ENCODE measurements at places on chromosomes 2 and 18.

DNA sequence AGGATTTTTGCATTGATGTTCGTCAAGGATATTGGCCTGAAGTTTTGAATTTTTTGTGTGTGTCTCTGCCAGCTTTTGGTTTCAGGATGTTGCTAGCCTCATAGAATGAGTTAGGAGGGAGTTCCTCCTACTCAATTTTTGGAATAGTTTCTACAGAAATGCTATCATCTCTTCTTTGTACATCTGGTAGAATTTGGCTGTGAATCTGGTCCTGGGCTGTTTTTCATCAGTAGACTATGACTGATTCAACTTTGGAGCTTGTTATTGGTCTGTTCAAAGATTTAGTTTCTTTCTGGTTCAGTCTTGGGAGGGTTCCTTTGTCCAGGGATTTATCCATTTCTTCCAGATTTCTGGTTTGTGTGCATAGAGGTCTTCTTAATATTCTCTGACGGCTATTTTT lies 166.7 kb downstream of the ST6GAL2 start:
- no peak for DNase-seq

- DNase-seq: peak; percentile 93
Measured at GRCh38 chr2:20635675-20636584, 15.0 kb downstream of the HS1BP3 start.

DNA sequence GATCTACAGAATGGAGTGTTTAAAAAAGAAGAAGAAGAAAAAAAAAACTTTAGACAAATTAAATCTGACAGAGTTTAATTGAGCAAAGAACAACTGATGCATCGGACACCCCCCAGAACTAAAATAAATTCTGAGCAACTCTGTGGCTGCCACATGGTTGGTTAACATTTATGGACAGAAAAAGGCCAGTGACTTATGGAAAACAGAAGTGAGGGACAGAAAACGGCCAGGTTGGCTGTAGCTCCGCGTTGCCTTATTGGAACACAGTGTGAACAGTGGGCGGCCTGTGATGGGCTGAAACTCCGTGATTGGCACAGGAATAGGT lies 75.6 kb downstream of the SPP2 start:
- DNase-seq: no peak

DNA sequence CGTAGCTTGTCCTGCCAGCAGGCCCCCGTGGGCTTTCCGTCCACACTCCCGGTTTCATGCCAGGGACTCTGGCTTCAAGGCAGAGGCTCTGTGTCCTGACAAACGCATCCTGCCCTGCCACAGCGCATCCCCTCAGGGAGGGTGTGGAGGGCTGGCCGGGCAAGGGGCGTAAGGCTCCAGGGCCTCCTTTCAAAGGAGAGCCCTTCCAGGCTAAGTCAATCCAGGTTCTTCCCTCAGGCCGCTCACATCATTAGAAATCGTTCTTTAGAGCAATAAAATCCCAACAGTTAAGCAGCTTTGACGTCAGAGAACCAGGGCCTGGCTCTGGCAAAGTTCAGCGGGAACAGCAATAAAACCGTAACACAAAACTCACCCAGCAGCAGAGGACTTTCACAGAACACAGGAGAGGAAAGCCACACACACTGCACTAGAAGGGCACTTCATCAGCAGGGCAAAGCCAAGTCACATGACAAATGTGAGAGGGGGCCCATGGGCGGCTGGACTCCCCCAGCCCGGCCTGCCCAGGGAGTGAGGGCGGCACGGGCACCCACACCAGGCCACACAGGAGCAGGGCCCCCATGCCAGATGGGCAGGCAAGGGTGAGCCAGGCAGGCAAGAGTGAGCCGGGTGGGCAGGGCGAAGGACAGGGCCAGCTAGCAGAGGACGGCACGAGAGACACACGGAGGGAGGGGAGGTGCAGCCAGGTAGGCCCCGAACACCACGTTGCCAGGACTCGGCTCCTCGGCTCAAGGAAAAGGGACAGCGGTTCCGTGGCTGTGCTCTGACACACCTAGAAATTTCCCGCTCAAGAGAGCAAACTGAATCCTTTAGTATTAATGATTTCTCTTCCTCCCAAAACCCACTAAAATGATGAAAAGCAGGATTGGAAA lies 52.0 kb downstream of the HDAC4 start:
- no peak for DNase-seq

- no peak for DNase-seq
Measured at GRCh38 chr18:80034852-80035406, 695 bp downstream of the RBFA start.

- no peak for DNase-seq
Measured at GRCh38 chr2:104687147-104687546, 166.8 kb upstream of the POU3F3 start.

DNA sequence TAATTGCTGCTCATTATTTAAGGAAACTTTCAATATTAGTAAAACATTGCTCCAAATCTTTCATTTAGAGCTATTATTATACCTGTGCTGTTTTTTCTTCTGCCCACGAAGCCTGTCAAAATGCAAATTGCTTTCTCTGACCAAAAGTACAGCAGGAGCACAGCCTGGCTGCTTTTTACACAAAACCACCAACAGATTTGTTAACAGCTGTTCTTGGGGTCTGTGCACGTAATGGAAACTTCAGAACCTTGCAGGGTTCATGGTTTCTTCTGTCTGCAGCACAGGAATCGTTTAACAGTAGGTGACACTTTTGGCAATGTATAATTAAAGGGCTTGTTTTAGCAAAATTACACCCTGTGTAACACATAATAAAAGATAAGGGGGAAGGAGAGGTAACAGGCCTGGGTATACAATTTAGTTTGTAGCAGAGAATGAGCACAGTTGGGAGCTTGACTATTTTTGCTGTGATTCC lies 447.3 kb downstream of the KCNJ3 start:
- DNase-seq: no peak

DNA sequence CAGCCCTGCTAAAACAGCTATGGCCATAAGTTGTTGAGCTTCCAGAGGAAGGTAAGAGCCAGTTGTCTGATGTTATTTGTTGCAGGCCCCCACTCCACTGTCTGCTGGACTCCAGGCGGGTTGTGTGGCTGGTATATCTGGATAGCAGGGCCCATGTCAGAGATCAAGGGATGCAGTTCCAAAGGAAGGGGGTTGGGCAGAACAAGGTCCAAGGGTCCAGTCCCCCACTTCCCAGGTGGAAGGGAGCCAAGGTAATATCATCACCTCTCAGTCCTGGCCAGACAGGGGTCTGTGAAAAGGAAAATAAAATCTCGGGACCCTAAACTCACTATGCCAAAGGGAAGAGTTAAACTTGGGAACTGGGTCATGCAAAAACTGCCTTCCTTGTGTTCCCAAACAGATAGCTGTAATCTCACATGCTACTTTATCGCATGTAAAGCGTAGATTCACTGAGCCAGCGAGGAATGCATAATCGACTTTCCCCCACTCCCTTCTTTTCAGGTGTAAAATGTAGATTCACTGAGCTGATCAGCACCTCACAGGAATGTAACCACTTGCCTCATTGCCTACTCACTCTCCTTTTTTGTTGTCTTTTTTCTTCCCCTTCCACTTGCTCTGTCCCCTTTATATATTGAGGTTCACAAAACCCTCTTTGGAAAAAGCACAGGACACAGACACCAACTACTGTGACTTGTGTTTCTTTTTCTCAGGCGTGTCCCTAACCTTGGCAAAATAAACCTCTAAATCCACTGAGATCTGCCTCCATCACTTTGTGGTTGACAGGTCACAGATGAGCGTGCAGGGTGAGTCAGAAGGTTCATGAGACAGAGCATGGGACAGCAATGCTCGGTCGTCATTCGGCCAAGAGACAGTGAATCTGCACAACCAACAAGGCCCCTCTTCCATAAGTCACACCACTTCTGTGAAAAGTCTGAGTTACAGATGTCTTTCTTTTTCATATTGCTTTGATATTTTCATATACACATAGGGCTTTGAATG lies 255.3 kb upstream of the SIX2 start:
- peak; percentile 36 for DNase-seq

DNA sequence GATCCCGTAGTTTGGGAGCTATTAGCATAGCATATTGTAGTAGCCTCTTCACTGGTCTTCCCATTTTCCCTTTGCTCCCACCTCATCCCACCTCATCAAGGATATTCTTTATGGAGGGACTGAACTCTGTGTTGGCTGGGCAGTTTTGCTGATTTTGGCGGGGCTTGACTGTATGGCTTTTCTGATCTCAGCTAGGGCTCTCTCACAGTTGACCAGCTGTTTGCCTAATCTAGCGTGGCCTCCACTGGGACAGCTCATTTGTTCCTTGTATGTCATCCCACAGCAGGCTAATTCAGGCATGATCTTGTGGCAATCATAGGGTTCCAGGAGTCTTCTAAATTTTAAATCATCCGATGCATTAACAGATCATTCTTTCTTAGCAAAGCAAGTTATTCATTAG lies 30.2 kb upstream of the MTX2 start:
- no peak for DNase-seq

- no peak for DNase-seq
Measured at GRCh38 chr2:1987379-1987778, 243.1 kb upstream of the PXDN start.

DNA sequence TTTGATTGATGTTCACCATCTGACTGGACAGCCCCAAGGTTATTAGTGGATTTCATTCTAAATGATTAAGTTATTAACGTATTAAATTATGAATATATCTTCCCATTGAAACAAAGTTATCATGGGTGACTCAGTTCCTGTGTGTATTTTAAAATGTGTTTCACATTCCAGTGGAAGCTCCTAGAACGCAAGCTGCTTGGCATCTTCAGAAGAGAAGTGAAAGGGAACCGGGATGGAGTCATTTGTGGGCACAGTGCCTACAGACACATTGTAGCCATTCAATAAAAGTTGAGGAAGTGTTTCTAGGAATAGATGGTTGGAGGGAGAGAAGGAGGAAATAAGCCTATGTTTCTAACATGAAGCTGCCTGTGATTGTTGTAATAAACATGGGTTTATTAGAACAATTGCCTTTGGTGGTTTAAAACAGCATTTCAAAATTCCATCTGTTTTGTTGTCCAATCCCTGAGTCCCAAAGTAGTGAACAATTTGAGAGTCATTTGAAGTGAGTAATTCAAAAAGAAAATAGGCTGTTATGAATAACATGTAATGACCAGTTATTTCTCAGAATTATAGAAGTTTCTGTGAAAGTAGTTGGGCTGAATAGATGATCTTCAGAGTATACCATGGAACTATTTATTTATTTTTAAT lies 143.5 kb downstream of the PKP4 start:
- no peak for DNase-seq

DNA sequence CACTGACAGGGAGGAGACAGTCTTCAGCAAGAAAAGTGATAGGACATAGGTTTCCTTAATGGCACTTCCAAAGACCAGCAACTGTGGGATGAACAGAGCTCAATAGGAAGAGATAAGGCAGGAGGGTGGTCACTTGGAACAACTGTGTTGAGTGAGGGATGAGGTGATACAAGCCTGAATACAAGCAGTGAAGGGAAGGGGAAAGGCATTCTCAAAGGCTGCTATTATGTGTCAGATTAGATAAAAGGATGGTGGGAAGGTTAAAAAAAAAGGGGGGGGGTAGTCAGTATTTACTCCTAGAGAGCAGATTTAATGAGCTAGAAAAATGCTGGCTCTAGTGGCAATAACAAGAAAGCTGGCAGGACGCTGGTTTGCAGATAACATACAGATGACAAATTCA lies 25.7 kb downstream of the CCBE1 start:
- no peak for DNase-seq

DNA sequence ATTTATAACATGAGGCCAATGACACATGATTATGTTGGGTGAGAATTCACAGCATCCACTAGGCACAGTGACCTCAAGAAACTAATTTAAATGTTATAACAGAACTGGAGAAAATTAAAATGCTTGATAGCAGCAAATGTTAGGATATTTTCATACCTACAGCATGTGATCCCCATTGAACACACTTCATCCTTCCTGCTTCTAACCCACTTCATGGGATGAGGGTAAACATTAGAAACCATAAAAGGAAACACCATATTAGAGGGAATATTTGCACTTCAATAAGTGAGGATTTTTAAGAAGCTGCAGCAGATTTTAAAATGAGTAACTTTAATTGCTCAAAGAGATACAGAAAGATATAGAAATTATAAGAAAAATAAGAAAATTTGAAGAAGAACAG lies 117.1 kb downstream of the FSHR start:
- no peak for DNase-seq

DNA sequence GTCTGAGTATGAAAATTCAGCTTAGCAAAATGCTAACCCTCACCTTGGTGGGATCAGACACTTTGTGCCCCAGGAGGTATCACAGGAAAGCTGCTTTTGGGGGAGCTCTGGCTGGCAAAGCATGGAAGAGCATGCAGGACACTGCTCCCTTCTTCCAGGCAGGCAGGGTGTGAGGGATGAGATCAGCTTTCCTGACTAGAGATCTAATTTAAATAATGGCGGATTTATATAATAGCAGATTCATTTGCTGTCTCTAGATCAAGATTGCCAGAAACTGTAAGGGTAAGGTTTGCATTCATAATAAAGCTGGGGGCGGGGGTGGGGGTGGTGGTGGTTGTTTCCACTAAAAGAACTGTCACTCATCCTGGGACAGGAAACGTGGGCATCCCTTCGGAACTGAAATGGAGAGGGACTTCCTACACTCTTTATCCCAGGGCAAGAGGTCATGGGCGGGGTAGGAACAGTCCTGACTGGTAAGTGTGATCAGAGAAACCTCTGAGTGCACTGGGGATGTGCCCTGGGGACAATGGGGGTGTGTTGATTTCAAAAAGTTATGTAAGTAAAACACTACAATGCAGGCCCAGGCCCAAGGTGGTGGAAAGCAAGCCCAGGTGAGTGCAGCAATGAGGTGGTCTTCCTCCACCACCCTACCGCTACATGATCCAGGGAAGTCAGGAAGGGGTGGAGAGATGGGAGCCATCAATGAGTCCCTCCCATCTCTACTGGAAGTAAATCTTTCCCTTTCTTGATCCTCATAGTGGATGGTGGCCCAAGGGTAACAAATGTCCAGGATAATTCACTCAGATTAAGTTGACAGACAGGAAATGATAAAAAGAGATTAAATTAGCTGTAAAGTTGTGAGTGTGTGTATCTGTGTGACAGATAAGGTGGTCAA lies 171.4 kb upstream of the SERPINE2 start:
- DNase-seq: no peak

DNA sequence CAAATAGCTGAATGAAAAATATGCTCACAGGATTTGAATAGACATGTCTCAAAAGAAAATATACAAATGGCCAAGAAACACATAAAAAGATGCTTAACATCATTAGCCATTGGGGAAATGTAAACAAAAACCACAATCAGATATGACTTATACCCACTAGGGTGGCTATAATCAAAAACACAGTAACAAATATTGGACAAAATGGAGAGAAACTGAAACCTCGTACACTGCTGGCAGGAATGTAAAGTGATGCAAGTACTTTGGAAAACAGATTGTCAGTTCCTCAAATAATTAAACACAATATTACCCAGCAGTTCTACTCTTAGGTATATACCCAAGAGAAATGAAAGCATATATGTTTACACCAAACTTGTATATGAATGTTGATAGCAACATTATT lies 213.0 kb downstream of the PHLPP1 start:
- DNase-seq: no peak

GRCh38 chr2:212311807-212312404 lies 226.7 kb downstream of the ERBB4 start:
- DNase-seq: no peak

DNA sequence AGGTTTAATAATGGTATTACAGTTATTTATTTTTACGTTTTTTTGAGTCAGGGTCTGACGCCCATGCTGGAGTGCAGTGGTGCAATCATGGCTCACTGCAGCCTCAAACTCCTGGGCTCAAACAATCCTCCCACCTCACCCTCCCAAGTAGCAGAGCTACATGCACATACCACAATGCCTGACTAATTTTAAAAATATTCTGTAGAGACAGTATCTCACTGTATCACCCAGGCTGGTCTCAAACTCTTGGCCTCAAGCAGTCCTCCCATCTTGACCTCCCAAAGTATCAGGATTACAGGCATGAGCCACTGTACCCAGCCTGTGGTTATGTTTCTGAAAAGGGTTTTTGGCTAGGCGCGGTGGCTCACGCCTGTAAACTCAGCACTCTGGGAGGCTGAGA lies 120.8 kb downstream of the ESCO1 start:
- DNase-seq: no peak
